ENCODE measurements at places on chromosomes 5 and 9.

DNA sequence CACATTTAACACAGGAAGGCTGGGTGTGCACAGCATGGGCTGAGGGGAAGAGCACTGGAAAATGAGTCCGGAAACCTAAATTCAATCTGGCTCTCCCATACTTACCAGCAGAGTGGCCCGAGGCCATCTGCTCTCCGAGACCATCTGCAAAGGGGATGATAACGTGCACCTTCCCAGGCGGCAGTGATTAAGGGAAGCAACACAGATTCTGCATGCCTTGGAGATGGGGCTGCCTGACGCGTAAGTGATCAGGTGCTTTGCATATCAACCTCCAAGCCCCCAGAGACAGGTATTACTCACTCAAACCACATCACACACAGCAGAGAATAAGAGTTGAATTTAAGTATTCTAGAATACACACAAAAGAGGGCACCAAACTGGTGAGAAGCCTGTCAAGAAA is 9.1 kb downstream of the EPB41L4B start:
- no peak for DNase-seq

DNA sequence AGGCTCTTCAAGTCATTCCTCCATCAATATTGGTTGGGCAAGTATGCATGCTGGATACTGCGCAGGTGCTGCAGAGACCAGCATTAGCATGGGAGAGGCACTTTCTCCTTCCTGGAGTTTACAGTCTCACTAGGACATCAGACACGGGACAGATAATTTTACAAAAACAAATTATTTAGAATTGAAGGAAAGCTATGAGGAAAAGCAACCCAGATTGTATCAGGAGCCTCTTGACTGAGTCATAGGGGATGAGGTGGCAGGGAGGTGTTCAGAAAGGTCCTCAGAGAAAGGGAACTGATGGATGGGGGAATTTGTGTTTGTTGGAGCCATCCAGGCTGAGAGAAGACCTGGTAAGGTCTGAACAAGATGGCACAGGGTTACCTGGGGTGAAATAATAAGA is 24.5 kb upstream of the RAB14 start:
- no peak for DNase-seq

GRCh38 chr9:14393418-14393817 is 79.5 kb upstream of the NFIB start:
- no peak for DNase-seq

GRCh38 chr9:123716339-123716945 is 213.5 kb downstream of the DENND1A start:
- DNase-seq = no peak

DNA sequence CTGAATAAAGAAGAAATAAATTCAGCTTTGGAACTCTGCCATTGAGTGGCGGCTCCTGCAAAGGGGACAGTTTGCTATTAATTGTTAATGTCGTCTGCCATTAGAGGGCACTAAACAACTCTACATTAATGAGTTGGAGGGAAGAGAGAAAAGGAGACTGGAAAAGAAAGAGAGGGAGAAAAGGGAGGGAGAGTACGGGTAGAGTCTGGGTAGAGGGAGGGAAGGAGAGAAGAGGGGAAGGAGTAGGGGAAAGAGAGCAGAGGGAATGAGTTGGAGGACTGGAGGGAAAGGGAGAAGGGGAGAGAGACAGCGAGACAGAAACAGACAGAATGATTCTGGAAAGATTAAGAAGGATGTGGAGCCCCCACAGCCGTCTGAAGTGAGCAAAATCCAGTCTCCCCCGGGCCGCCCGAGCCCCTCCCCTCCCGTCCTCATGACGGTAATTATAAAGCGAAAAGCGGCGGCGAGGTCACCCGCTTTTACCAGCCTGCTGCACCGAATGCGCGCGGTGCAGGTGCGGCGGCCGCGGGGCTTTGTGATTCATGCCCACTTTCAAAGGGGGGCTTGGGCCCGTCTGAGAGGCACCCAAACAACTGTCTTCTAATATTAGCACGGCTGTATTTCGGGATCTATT is 1.9 kb upstream of the FST start:
- no peak for DNase-seq

DNA sequence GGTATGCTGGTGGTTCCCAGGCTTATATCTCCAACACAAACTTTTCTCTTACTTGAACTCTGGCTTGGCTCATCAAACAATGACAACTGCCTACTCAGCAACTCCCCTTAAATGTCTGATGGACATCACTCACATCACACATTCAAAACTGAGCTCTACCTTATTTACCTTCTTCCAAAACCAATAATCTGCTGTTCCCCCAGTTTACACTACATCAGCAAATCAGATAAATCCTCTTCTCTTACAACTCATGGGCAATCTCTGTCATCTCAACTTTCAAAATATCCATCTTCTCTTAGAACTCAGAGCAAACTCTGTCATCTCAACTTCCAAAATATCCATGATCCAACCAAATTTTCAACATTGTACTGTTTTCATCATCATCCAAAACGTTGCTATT is 2347.9 kb upstream of the ACO1 start:
- no peak for DNase-seq

DNA sequence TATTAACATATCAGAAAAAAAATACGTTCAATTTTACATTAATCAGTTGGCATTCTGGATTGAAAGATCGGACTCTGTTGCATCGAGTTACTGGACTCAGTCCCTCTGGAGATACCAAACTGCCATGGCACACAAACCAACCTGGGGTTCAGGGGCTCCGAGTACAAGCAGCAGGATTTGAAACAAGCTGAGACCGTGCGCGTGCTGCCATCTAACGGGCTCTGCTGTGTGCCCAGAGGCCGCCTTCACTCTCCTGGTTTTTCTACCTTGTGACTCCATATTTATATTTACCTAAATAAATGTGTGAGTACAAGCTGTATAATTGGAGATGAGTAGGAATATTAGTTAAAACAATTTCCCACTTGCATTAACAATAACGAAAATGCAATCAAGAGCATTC is 48.2 kb downstream of the ANXA1 start:
- no peak for DNase-seq

All from stimulated activated CD8-positive, alpha-beta memory T cell treated with anti-CD3 and anti-CD28 coated beads, Interleukin-2, amount 100 ng/mL, for 1 hour (primary cell).